ENCODE measurements at places on chromosomes 7 and 10.

- DNase-seq, result no peak
These were observed 8.9 kb upstream of the TRIM8 start for GRCh38 chr10:102635377-102635776.

GRCh38 chr10:115073796-115074195, 19.4 kb upstream of the ATRNL1 start:
- no peak for DNase-seq

GRCh38 chr10:100901051-100901450, 11.7 kb upstream of the SLF2 start:
- DNase-seq, result no peak

DNA sequence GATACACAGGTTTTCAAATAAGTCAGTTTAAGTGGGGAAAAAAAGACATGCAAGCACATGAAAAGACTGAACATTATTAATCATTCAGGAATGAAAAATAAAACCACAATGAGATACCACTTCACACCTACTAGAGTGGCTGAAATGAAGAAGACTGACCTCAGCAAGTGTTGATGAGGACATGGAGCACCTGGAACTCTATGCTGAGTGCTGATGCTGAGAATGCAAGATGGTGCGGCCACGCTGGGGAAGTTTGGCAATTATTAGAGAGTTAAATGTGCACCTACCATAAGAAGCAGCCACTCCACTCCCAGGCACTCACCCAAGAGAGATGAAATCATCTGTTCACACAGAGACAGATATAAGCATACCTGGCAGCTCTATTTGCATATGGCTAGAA, 32.9 kb upstream of the ELFN1 start:
- DNase-seq, result no peak

- no peak for DNase-seq
These were observed 64.3 kb downstream of the ZRANB1 start for GRCh38 chr10:125006188-125006680.

GRCh38 chr7:143878884-143879283, 23.1 kb downstream of the TCAF1 start:
- DNase-seq, result no peak

DNA sequence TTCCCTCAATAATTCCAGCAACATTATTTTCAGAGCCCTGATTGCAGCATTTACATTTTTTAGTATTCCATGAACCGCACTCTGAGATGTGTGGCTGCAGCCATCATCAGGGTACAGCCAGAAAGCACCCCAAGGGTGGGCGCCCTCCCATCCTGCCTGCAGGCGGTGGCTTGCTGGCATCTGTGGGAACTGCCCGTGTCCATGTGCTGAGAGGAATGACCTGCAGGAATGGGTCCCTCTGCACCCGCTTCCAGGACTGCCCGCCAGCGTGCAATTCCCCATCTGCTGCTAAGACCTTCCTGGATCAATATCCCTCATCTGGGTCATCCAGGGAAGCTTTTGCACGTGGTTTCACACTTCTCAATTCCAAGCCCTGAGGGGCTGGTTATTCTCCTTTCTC, 32.8 kb upstream of the NUB1 start:
- no peak for DNase-seq

GRCh38 chr10:67115972-67116371, 190.1 kb downstream of the LRRTM3 start:
- no peak for DNase-seq

DNA sequence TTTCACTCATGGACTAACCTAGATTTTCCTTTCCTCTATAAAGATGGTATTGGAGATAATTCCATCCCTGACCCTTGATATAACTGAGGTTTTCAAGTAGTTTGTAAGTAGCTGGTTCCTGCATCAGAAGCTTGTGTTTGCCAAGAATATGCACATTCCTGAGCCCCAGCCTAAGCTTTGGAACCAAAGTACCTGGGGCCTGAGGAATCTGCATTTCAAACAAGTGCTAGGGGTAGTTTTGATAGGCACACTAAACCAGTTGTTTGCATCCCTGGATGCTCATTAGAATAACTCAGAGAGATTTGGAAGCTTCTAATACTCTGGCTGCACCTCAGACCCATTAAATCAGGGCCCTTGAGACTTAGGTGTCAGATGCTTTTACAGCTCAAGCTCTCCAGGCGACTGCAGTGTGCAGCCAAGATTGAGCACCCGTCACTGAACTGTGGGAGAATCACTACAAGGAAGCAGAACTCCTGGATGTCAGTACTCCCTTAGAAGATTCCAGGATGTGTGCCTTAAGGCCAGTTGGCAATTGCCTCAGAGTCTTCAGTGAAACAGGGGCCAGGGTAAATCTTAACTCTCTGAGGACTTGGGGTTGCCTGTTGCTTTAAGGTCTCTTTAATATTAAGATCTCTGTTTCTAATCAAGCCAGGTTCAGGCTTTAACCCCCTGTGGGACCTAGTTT, 565.0 kb downstream of the REEP3 start:
- no peak for DNase-seq

DNA sequence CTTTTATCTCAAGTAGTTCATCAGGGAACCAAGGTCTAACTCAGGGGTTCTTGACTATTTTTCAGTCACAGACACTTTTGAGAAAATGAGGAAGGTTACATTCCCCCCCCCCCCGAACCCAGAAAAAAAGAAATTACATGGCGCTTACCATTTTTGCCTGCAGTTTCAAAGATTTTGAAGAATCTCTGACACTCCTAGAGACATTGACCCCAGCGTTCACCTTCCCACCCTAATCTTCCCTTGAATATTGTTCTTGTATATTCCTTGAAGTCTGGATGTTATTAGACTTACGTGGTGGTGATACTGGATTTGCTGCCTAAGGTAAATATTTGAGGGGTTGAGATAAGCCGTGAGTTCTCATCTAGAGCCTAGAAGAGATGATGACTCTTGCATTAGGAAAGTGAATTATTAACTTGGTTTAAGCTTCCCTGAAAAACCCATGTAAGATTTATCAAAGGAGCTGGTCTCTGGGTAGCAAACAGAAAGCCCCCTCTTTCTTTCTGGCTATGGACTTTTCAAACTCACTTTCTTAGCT, 245.7 kb upstream of the FOXK1 start:
- DNase-seq, result no peak

DNA sequence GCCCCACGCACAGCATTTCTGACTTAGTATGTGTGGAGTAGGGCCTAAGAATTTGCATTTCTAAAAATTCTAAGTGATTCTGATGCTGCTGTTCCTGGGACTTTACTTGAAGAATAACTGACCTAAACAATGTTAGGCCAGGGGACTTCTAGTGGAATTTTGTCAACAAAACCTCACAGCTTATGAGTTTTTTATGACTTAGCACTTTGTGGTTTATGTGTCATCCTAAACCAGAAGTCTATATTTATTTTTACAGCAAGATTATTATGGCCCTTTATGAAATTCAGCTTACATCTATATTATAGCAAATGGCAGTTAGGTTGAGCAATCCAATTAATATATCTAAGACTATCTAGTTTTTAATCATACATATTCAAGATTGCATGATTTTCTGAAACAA, 24.6 kb upstream of the BET1 start:
- DNase-seq, result no peak

DNA sequence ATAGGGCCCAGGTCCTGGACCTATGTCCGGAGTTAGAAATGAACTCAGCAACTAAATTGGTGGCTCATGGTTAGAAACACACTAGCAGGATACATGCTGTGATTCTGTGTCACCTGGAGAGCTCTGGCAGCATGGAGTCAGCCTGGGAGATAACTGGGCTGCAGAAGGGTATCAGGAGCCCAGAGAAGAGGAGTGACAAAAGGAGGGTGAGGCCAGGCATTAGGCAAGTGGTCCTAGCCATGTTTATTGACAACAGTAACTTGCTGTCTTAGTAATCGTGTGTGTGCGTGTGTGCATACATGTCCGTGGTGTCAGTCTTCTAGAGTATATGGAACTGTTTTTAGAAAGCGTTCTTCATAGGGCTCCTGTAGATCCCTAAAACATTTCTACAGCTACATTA, 157.5 kb upstream of the PHYHIPL start:
- no peak for DNase-seq

- no peak for DNase-seq
These were observed 545.2 kb downstream of the SORCS1 start for GRCh38 chr10:106619346-106619745.

DNA sequence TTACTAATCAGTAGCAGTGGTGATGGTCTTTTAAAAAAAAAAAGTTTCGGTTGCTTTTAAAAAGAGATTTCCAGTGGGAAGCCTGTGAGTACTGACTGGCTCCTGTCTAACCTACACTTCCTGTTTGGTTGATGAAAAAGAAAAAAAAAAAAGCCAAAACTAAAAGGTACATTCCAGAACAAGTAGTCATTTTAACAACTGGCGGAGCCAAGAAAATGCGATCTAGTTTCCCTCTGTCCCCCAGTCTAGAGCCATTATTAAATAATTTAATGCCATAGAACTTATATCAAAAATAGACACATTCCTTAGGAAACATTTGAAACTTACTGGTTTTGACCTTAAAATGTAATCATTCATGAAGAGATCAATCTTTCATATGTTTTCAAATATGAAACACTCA, 254.2 kb upstream of the C7orf33 start:
- no peak for DNase-seq

DNA sequence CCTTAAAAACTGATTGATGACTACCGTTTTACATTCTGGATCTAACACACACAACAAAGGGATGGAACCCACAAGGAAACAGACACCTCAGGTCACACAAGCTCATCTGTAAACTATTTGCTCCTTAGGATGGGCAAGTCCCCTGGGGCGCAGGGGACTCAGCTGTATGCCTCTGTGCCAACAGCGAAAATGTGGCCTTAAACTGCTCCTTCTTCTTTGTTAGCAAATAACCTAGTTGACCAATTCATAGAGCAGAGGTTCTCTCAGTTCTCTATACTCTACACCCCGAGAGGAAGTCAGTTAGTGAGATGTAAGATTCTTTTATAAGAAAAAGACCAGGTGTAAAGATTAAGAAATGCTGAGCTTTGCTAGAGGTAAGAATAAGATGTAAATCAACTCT, 181.9 kb upstream of the PRSS58 start:
- no peak for DNase-seq

DNA sequence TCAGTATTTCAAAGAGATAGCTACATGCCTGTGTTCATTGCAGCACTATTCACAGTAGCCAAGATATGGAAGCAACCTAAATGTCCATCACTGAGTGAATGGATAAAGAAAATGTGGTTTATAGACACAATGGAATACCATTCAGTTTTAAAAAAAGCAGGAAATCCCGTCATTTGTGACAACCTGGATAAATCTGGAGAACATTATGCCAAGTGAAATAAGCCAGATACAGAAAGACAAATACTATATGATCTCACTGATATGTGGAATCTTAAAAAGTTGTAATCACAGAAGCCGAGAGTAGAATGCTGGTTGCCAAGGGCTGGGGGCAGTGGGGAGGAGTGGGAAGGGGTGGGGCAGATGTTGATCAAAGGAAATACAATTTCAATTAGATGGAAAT, 235.8 kb upstream of the IGFBP3 start:
- no peak for DNase-seq

- no peak for DNase-seq
These were observed 58.1 kb downstream of the CCNY start for GRCh38 chr10:35394411-35394851.

DNA sequence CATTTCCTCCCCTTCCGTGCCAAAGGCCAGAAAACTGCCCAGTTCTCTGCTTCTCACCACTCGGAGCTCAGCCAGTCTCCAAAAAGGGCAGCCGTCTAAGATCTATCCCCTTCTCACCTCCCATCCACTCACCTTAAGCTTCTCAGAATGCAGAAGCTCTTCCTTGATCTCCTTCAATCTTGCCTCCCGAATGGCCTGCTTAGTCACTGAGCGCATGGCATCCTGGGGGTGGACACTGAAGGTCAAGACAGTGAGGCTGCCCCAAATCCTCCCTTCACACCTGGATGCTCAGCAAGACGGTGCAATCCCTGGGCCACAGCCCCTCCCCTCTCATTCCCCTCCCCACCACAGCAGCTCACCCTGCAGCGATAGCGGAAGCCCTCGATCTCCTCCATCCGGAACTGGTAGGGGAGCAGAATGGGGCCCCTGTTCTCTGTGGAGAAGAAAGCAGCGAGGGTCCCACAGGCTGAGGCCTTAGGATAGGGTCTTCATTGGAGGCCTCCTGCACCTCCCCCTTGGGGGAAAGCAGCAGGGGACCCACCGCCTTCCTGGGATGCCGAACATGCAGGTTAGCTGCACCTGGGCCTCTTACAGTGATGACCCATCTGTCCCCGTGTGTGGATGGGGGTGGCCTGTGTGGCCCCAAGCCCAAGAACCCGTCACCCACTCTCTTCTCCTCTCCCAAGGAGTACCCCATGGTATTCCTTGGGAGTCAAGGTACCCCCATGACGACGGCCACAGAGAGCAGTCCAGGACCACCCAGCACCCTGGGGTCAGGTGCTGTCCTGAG, 4.7 kb downstream of the DDX56 start:
- DNase-seq, result no peak

DNA sequence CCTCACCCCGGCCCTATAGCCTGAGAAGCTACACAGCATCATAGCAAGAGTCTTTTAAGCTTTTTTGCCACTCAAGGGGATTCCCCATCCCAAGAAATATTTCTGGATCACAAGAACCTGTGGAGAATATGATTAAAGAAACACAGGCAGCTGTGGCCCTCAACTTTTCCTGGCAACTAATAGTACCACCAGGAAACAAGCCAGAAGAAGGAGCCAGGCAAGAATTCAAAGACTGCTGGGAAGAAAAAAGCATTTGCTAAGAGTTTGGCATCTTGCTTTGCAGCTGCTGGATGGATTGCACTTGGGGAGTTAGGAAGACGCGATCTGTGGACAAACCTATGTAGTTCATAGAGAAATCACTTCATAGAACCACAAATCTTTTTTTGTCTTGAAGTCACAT, 437.8 kb downstream of the PLXDC2 start:
- DNase-seq, result no peak

GRCh38 chr7:157881048-157881771, 544.4 kb downstream of the DNAJB6 start:
- DNase-seq, result no peak

DNA sequence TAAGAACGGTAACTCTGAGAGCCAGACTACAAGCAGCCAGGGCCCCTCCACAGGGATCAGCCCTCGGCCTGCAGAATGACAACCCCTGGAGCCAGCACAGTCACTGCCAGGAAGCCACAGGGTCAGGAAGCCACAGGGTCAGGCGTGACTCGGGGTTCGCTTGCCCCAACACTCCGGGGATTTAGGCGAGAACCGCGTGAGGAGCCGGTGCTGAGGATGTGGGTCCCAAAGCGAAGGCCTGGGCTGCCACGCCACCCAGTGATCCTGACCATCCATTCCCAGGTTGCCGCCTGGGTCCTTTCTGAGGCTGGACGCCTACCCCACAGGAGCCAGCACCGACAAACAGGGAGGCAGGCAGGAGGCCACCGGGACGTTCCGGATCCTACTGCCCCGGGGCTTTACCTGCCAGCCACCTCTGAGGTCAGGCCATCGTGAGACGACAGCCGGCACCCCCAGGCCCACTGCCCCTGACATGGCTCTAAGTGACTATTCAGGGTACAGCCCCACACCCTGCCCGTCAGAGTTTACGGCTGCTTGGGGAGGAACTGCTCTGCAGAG, 228.6 kb downstream of the ELFN1 start:
- no peak for DNase-seq

- DNase-seq, result no peak
These were observed 262.8 kb downstream of the ZEB1 start for GRCh38 chr10:31581741-31582323.

- no peak for DNase-seq
These were observed 4.9 kb downstream of the HKDC1 start for GRCh38 chr10:69224862-69225657.

Data from NCI-H510A (cell line).